Uterus (tissue), 4 donors: ENCODE measurements at places on chromosomes 12 and 14. TPM values are rescaled to one million over a fixed set of nuclear protein-coding genes. Genes with fewer than 3 reads are reported as not detected.

The HSPB8 gene
- 36.6 TPM for total RNA-seq

The GALNT16 gene
- total RNA-seq = 12.6 TPM

The RAD9B gene
- total RNA-seq = not detected

The OTX2 gene
- total RNA-seq = not detected

The KRT6C gene
- total RNA-seq = 0.34 TPM

The IL31 gene
- total RNA-seq = not detected

The IGFBP6 gene
- total RNA-seq = 762 TPM

The ARHGDIB gene
- 41.5 TPM for total RNA-seq

DNA sequence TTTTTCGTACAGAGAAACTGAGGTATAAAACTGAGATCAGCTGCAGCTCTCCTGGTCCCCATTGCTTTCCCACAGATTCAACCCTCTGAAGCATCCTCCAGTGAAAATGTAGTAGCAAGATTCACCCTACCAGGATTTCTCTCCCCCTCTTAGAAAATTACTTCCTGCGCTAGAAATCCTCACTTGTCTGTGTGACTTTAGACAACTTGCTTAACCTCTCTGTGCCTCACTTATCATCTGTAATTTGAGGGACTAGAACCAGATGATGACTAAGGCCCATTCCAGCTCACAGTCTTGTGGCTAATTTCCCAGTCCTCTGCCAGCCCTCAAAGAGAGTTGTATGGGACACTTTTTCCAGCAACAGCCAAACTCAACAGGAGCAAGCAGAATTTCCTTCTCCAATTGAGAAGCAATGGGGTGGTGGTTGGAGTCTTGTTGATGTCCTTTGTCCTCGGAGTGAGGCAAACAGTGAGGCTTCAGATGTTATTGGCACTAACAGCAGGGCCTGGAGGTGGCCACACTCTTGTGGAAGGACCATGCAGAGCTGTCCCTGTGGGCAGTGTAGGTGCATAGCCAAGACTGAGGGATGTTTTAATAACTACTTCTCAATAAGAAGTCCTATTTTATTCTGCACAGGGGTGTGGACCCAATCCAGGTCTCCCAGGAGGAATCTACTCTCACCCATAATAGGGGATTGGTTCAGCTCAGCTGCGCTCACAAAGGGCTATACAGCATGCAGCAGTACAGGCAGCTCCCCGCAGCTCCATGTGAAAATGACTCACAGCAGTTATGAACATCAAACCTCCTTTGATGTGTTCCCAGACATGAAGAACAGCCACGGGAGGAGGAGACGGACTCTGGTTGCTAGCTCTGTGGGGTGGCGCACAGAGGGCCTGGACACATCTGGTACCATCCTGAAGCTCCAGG is 200.1 kb downstream of the DAD1 start:
- no peaks in the 10 kb centered on the region for H3K36me3 ChIP-seq
- no peak overlapping the region for H3K27ac ChIP-seq
- no peaks in the 10 kb centered on the region for H3K27me3 ChIP-seq

DNA sequence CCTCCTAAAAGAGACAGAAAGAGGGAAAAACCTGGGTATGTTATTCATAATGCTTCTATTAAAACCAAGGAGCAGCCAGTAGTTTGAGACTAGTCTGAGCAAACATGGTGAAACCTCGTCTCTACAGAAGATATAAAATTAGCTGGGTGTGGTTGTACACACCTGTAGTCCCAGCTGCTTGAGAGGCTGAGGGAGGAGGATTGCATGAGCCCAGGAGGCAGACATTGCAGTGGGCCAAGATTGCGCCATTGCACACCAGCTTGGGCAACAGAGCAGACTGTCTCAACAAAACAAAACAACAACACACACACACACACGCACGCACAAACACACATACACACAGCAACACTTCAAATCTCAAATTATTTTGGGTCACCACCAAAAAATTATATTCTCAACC is 27.8 kb downstream of the HECTD4 start:
- no peak for DNase-seq
- no peaks in the 10 kb centered on the region for H3K27me3 ChIP-seq
- H3K36me3 ChIP-seq = no peaks in the 10 kb centered on the region
- H3K4me3 ChIP-seq = no peak overlapping the region

GRCh38 chr12:77577791-77578190 is 252.9 kb upstream of the NAV3 start:
- H3K27ac ChIP-seq = no peak overlapping the region
- H3K36me3 ChIP-seq = no peaks in the 10 kb centered on the region
- DNase-seq = no peak
- H3K4me3 ChIP-seq = no peak overlapping the region
- H3K27me3 ChIP-seq = no peaks in the 10 kb centered on the region

GRCh38 chr14:91140672-91141071 is 26.8 kb downstream of the DGLUCY start:
- H3K27ac ChIP-seq = no peak overlapping the region
- no peak overlapping the region for H3K4me3 ChIP-seq
- no peaks in the 10 kb centered on the region for H3K4me1 ChIP-seq

DNA sequence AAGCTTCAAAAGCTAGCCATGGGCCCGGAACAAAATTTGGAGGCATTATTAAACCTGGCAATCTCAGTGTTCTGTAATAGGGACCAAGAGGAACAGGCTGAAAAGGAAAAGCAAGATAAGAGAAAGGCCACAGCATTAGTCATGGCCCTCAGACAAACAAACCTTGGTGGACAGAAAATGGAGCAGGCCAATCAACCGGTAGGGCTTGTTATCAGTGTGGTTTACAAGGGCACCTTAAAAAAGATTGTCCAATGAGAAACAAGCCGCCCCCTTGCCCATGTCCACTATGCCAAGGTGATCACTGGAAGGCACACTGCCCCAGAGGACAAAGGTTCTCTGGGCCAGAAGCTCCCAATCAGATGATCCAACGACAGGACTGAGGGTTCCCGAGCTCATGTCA is 653.9 kb upstream of the TMEM132C start:
- H3K4me3 ChIP-seq = no peak overlapping the region
- H3K4me1 ChIP-seq = no peaks in the 10 kb centered on the region
- DNase-seq = no peak

DNA sequence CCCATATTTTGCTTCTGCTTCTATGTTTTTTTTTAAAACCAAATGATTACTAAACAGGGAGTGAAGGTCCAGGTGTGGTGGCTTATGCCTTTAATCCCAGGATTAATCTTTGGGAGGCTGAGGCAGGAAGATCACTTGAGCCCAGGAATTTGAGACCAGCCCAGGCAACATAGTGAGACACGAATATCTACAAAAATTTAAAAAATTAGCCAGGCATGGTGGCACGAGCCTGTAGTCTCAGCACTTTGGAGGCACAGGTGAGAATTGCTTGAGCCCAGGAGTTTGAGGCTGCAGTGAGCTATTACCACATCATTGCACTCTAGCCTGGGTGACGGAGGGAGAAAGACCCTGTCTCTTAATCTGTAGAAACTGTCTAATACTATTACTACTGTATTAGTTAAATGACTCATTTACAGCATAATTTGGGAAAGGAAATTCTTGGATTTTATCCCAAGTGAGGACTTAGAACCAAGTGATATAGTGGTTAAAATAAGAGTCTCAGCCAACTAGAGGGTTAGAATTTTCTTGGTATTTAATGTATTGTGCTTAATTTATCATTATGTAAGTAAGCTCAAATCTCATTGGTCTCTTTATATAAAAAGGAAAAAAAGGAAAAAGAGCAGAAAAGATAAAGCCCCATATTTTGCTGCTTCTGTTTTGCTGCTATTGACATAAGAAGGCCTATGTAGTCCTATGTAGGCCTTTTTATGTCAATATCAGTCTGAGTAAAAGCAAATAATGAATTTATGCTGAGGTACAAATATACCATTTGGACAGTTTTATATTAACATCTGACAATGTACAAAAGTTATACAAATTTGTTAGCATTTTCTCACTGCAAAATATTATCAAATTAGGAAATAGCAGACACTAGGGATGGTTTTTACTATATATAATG is 163.4 kb downstream of the RAD51B start:
- H3K4me3 ChIP-seq = no peak overlapping the region
- H3K4me1 ChIP-seq = no peaks in the 10 kb centered on the region
- no peaks in the 10 kb centered on the region for H3K36me3 ChIP-seq
- DNase-seq = no peak
- H3K27me3 ChIP-seq = no peaks in the 10 kb centered on the region

DNA sequence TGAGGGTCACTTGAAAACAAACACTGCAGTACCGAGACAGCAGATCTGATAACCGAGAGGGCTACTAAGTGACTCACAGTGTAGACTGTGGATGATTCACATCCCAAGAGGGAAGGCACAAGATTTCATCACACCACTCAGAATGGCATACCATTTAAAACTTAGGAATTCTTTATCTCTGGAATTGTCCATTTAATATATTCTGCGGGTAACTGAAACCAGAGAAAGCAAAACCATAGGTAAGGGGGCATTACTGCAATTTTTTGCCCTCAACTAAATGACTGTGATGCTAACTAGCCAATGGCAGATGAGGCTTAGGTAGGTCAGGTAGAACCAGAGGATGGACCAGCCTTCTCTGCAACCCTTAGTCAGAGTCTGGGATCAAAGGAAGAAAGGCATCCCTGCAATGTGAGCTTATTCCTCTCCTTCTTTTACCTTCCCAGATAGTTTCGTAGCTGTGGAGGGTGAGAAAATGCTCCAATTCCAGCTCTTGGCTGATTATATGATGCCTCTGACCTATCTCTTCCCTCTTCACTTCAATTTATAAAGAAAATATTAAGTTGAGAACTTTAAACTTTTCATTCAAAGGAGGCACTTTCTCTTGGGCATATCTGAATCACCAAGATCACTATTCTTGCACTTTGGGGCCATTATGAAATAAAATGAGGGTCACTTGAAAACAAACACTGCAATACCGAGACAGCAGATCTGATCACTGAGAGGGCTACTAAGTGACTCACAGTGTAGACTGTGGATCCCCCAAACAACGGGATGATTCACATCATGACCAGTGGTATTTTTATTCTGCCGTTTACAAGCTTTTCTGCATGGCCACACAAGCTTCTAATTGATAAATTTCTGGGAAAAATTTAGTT is 6.8 kb downstream of the ART4 start:
- H3K27ac ChIP-seq = no peak overlapping the region
- DNase-seq = no peak
- H3K27me3 ChIP-seq = no peaks in the 10 kb centered on the region
- no peak overlapping the region for H3K4me3 ChIP-seq
- H3K36me3 ChIP-seq = no peaks in the 10 kb centered on the region
- no peaks in the 10 kb centered on the region for H3K4me1 ChIP-seq

- no peaks in the 10 kb centered on the region for H3K27me3 ChIP-seq
- peak overlapping the region; percentile 41 for H3K27ac ChIP-seq
- no peaks in the 10 kb centered on the region for H3K4me1 ChIP-seq
- DNase-seq = no peak
- no peak overlapping the region for H3K4me3 ChIP-seq
These were observed 134.1 kb downstream of the NCOR2 start for GRCh38 chr12:124433147-124433874.

DNA sequence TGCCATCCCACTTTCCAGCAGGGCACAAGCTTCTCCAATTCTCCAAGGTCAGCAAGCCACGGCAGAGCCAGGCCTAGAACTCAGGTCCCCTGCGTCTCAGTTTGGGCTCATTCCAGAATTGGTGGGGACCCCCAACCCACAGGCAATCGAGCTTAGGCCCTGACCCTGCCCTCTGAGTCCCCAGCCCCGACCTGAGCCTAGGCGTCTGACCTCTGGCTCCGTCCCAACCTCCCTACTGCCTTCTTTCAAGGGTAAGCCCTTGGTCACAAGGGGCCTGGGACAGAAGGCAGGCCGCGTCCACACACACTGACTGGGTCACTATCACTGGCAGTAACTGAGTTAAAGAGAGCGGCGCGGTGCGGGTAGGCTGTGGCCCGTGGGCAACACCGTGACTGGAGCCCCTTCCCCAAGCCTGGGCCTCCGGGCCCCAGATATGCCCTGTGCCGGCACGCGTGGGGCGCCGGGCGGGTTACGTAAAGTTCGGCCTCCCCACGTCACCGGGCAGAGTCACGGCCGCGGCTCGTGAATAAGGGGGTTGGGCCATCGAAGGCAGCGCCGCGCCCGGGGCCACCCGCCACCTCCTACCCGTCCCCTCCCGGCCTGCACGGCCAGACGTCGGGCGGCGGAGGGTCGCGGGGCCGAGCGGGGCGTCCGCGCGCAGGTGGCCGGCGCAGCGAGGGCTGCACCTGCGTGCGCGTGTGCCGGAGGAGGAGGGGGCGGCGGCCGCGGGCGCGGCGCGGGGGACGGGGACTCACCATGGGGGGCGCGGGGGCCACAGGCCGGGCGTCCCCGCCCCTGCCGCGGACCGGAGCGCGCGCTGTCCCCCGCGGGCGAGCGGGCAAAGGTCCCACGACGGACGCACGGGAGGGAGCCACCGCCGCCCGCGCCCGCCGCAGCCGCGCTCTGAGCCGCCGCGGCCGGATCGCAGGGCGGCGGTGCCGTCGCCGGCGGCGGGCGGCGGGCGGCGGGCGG is 516 bp downstream of the ANKRD9 start:
- no peaks in the 10 kb centered on the region for H3K36me3 ChIP-seq
- peak overlapping the region; percentile 84 for H3K27ac ChIP-seq
- H3K4me1 ChIP-seq = no peaks in the 10 kb centered on the region
- peak; percentile 49 for DNase-seq
- H3K4me3 ChIP-seq = peak overlapping the region; percentile 52
- no peaks in the 10 kb centered on the region for H3K27me3 ChIP-seq

DNA sequence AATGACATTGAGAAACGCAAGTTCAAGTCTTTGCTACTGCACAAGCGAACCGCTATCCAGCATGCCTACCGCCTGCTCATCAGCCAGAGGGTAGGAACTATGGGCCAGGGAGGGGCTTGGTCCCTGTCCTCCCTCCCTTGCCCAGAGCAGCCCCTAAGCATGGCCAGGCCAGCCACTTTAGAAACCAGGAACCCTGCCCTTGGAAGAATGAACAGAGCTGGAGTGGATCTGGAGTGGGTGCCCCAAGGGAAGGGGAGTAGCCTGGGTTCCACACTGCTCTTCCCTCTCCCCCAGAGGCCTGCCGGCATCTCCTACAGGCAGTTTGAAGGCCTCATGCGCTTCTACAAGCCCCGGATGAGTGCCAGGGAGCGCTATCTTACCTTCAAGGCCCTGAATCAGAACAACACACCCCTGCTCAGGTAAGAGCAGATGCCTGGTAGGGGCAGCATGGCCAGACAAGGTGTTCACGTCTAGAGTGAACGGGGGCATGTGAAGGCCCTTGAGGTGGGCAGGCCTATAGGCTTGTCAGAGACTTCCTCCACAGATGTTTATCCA is 55.8 kb downstream of the TPCN1 start:
- H3K36me3 ChIP-seq = no peaks in the 10 kb centered on the region
- no peaks in the 10 kb centered on the region for H3K4me1 ChIP-seq
- H3K27me3 ChIP-seq = no peaks in the 10 kb centered on the region
- H3K27ac ChIP-seq = no peak overlapping the region
- DNase-seq = no peak

DNA sequence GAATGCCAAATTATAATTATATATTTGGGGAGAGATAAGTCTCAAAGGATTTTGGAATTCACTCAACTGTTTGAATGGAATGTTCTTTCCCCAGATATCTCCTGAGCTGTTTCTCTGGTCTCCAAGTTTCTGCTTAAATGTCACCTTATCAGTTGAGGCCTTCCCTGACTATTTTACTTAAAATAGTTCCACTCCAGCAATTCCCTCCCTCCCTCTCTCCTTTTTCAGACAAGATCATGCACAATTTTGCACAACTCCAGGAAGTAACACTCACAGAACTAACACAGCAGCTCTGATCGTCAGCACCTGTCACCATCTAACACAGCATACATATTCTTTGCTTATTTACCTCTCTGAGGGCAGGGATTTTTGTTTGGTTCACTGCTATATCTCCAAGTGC is 12.5 kb downstream of the BTG1 start:
- no peaks in the 10 kb centered on the region for H3K36me3 ChIP-seq
- peak overlapping the region; percentile 37 for H3K27ac ChIP-seq
- no peak overlapping the region for H3K4me3 ChIP-seq
- peaks cover 3% of the 10 kb centered on the region for H3K4me1 ChIP-seq
